ENCODE measurements at places on chromosomes 2 and 18.

- DNase-seq: no peak
These were observed 95.0 kb downstream of the CDH19 start for GRCh38 chr18:66508937-66509336.

GRCh38 chr2:111221701-111222100 is 101.0 kb downstream of the BCL2L11 start:
- DNase-seq: no peak

DNA sequence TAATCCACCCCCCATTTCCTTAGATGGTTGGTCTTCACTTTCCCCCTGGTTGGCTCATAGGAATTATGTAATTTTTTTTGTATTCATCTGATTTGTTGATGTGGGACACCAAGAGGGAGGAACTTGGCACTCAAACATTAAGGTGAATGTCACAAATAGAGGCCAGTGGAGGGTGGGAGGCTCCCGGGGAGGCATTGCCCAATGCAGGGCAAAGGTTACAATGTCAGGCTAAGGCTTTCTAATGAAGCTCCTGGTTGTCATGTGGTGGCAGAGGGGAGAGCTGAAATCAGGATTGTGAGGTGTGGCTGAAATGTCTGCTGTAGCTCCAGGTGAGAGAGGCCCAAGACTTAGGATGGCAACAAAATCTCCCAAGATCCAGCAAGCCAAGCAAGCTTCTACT is 42.7 kb downstream of the MPHOSPH10 start:
- no peak for DNase-seq

DNA sequence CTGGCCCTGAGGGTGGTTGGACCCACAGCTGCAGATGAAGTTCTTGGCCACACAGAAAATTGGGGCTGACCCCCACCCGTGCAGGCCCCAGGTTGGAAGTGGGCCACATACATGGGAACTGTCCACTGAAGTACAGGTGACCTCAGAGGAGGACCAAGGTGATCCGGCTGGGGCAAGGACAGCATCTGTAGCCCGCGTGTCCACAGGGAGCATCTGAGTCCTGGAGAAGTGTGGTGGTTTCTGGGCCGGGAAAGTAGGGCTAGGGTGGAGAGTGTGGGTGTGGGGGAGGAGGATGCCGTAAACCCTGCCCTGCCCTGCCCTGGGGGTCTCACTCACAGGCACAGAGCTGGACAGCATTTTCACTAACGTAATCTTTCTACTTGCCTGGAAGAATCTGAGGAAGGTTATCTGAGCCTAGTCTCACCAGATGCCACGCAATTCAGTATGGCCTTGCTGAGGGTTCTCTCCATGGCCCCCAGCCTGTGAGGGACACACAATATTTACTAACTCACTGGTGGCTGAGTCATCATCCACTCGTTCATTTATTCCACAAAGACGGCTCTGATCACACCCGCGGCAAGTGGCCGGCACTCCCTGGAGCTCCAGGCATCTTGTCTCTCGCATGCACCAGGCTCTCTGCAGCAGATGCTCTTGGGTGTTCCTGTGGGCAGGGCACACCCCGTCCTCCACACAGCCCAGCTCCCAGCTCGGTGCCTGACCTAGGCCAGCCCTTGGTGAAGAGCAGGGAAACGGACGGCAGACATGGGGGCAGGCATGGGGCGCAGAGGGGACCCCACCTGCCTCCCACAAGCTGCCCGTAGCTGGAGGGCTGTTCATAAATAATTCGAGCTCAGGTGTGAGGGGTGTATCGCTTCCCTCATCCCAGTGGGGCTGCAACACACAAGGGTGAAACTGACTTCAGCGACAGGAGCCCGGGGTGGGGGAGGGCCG is 51.2 kb downstream of the INHBB start:
- peak; percentile 1 for DNase-seq

DNA sequence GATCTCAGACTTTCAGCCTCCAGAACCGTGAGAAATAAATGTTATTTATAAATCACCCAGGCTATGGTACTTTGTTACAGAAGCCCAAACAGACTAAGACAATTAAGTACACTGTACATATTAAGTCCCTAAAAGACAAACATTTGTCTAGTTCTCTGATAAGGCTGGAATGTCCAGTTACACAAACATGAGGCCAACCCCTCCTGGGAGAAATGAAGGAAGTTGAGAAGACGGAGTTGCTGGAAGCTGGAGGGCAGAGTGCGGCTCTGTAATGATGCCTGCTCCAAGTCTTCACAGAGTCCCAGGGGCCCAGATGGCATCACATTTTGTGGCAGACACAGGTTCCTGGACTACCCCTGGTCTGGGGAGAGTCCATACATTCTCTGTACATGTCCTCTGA is 79.2 kb upstream of the ST8SIA3 start:
- no peak for DNase-seq

DNA sequence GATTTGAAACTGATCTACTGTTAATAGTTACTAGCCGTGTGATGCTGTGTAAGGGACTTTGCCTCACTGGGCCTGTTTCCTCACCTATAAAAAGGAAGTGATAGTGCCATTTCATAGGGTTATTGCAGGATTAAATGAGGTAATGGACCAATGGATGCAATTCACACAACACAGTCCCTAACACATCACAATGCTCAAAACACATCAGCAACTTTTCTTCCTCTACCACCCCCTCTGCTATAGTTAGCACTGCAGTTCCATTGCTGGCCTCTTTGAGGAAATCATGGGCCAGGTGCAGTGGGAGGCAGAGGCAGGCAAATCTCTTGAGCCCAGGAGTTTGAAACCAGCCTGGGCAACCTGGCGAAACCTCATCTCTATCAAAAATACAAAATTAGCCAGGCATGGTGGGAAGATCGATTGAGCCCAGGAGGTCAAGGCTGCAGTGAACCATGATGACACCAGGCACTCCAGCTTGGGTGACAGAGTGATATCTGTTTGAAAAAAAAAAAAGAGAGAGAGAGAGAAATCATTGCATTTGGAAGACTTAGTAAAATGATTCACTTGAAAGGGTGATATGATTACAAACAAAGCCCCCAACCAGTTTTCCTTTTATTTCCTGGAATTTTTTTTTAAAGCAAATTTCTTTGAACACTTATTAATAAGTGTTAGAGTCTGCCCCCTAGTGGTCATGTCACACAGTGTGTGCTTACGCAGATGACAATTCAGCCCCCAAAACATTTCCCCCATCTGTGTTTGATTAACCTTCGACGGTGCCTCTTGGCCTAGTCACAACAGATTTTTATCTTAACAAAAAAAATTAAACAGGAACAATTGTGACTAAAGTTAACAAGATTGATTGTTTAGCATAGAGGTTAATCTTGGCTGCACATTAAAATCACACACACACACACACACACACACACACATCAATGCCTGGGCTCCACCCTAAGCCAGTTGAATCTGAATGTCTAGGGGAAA is 88.6 kb upstream of the BCL11A start:
- DNase-seq: peak; percentile 45

DNA sequence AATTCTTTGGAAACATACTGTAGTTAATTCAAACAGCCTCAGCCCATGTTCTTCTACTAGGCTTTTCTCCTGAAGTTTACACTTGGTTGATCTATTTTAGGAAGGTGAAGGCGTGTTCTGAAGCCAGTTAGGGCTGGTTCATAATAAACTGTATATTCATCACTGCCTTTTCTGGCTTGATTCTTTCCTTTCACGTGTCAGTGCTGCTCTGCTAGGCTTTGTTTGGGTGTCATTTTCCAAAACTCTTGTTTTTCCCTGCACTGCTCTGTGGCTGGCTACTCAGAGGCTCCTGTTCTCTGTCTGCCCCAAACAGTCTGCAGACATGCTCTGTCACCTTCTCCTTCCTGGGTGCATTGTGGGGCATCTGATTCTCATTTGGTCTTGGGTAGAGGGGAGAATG is 136.1 kb downstream of the PARD3B start:
- DNase-seq: no peak

DNA sequence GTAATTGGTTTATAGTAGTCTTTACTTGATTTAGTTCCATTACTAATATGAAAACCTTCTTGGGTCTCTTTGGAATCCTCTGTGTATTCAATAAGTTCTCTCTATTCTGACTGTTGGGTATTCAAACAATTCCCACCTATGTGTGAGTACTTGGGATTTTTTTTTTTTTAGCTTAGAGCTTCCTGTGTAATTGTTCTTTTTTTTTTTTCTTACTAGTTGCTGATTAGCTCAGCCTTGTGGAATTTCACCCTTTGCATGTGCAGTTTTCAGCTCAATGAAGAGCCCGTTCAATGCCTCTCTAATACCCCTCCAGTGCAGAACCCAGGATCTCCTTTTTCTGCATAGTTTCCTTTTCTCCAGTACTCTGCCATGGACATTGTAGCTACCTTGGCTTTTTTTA is 339.1 kb upstream of the GALNT5 start:
- no peak for DNase-seq

GRCh38 chr2:68946117-68946516 is 6.6 kb downstream of the GKN2 start:
- no peak for DNase-seq

DNA sequence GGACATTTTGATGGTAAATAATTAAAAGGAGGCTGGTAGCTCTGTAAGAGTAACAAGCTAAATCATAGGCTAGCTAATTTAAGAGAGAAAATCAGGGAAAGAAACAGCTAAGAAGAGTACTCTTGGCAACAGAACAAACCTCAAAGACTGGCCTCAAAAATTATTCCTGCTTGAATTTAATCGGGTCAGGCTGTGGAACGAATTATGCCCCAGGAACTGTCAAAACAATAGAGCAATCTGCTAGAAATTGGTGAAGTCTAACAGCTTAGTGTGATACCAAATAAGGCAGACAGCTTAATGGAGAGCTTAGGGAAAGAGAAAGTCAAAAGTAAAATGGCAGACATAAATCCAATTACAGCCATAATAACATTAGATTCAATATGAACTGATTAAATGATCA is 215.7 kb downstream of the MREG start:
- DNase-seq: no peak

GRCh38 chr18:32093102-32093511 is 1.4 kb downstream of the RNF138 start:
- no peak for DNase-seq

DNA sequence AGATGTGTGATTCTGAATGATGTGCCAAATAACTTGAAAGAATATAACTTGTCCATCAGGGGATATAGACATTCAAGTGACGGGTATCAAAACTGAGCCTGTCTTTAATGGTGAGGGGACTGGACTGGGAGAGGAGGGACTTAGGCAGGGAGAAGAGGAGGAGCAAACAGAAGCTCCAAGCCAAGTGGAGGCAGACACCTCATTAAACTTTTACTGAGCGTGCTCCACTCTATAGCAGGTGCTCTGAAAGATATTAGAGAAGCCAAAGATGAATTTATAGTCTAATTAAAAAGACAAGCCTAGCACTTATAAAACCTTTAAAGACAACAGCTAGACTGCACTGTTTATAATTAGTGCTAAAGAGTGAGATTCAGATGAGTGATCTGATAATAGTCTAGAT is 47.7 kb upstream of the SMAD2 start:
- no peak for DNase-seq

DNA sequence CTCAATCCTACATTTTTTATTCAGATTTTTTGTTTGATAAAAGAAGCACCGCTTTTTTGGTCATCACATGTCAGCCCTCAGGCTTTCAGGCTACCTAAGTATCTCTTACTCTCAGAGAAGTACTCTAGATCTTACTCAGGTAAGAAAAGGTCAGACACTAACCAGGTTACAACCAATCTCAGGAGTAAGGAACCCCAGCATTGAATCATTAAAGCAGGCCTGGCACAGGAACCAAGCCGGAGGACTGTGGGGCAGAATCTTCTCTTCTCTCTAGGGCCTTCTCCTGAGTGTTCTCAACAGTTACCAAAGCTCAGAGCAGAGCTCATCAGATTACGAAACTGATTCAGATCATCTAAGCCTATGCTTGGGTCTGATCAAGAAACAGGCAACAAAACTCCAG is 28.2 kb downstream of the RBMS1 start:
- DNase-seq: no peak

GRCh38 chr2:189337656-189338055 is 103.6 kb upstream of the WDR75 start:
- no peak for DNase-seq

DNA sequence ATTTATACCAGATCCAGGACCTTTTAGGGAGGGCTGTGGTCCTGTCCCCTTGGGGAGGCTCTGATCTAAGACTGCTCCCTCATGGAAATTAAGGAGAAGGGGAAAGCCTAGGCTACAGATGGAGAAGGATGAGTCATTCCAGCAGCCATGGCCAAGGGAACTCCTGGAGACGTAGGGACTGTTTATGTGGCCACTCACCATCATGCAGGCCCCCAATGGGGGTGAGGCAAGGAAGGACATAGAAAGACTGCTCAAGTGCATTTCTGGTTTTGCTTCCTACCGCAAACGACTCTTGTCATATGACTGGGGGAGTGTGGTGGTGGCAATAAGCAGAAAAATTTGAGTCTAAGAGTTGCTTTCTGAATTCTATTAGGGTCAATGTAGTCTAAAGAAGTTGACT is 54.0 kb upstream of the CYP1B1 start:
- no peak for DNase-seq

DNA sequence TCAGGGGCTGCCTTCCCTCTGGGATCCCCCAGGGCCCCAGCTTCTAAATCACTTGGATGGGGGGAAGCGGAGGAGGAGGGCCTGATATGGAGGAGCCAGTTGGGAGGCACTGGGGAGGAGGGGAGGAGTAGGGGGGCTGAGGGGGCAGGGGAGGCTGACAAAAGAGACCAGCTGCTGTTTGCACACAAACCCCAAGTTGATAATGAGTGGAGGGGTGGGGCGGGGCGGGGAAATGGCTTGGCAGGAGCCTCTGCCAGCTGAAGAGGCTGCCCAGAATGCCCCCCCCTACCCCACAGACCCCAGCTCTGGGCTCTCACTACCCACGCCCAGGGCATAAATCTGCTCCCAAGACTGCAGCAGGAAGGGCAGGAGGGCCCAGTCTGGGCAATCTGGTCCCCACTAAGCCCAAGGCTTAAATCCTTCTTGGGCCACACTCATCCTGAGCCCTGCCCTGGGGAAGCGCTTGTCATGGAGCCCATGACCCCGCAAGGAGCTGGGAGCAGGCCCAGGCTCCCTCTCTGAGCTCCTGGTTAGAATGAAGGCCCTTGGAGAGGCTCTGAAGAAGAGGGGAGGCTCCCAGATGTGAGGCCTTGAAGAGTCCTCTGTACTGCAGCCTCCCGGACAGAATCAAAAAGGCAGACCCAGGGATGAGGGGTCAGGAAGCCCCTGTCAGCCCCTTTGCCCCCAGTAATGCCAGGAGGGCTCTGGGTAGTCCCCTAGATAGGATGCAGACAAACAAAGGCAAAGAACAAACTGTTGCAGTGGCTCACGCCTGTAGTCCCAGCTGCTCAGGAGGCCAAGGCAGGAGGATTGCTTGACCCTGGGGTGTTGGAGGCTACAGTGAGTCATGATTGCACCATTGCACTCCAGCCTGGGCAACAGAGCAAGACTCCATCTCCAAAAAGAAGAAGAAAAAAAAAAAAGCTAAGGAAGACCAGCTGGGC is 24.8 kb upstream of the PTMA start:
- DNase-seq: no peak

GRCh38 chr2:105545730-105546627 is 147.1 kb upstream of the FHL2 start:
- DNase-seq: peak; percentile 39
